Stimulated activated CD8-positive, alpha-beta memory T cell treated with anti-CD3 and anti-CD28 coated beads, Interleukin-12 subunit alpha, Interleukin-12 subunit beta, amount 100 ng/mL, for 4 hours (primary cell): ENCODE measurements at places on chromosomes 5 and 9.

DNA sequence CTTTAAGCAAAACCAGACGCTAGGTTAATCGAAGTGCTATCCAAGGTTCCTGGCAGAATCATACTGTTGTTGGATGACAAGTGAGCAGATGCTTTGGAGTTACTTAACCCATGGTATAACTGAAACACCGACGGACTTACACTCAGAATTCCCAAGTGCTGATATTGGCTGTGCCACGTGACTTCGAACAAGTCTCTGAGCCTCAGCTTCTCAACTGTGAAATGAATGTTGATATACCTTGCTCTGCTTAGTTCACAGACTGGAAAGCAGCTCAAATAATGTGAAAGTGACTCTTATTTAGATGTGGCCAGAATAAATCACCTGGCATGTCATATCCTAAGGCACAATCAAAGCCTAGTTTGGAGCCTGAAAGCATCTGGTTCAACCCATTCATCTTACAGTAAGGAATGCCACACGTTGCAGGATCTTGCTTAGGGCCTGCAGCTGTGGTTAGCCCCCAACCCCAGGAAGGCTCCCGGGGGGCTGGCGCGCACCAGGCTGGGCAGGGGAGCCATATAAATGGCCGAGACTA is 759 bp downstream of the GEMIN5 start:
- DNase-seq = no peak

DNA sequence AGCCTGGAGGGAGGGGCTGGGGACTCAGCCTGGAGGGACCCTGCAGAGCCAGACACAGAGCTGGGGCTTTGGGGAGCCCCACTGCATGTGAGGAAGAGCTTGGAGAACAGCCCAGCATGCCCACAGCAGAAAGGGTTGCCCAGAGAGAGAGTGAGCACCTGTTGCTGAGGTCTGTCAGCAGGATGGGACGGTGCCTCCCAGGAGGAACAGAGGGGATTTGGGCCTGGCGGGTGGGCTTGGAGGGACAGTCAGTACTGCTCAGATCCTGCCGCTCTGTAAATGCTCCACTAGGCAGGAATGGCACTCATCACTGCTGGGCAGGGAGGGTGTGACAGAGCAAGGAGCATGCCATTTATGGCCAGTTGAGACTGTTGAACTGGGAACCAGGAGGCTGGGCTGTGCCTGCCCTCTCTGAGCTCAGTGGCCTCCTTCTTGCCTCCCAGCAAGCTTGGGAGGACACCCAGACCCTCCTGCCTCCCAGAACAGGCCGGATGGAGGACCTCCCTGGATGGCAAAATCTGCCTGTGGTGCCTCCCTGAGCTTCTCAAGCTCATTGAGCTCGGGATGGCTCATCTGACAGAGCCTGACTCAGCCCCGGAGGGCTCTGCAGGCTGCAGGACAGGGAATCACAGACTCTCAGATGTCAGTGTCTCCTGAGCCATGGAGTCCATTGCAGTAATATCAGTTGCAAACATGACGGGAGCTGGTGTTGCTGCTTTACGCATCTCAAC is 786 bp upstream of the HRCT1 start:
- no peak for DNase-seq

DNA sequence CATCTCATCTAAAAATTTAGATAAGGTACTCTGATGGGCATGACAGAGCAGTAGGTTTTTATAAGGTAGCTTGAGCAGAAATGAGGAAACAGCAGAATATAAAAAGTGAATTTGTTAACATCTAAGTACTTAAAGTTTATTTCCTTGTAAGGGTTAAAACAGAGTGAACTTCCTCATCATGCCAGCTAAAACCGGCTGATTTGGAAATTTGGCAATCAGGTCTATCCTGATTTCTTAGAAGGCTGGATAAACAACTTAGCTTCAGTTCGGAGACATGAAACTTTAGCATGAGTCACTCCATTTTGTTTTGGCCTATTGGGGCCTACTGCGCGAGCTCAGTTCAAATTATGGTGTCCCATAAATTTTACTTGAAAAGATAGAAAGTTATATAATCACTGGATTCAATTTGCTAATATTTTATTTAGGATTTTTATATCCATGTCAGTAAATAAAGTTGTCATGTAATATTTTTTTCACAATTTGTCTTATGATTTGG is 241.6 kb upstream of the RORB start:
- DNase-seq = no peak

DNA sequence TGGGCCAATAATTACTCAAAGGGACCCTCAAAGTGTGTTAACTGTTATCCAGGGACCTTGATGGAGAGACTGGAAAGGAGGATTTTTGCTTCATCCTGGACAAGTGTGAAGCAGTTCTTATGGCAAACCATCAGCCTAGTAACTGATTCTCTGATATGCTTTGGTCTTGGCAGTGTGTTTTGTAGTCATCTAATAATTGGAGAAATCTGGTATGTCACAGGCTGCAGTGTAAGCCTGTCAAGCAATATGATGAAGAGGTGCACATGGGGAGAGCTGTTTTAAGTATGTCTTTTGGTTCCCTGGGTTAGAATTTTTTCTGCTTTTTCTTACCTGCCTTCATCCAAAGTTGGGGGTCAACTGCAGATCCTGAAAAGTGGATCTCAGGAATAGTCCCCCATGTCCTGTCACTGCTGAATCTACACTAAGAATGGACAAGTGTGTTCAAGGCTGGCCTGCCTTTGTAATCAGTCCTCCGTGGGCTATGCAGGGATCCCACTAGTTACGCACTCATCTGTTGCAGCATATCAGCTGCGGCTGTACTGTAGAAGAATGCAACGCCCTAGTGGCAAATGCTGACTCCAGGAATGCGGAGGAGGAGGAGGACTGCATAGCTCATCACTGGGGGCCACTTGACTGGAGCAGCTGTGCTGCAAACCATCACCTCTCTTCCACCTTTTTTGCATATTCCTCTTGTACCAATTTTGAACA is 1.9 kb downstream of the SPTAN1 start:
- no peak for DNase-seq

DNA sequence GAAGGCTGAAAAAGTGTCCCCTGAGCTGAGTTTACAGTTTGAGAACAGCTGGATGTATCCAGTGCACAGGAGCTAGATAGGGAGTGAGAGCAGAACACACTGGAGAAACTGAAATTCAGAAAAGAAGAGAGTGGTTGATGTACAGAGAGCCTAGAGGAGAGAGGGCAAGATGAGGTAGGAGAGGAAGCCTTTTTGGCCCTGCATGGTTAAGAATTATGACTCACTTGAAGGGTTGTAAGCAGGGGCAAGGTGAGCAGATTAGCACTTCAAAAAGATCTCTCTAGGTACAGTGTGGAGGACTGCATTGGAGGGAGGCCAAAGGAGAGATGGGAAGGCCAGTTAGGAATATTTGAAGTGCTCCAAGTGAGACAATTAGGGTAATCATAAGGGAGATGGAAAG is 25.2 kb downstream of the MCC start:
- no peak for DNase-seq
